ENCODE measurements at places on chromosomes 2 and 18.

GRCh38 chr2:116719836-116720235 lies 1094.7 kb upstream of the DDX18 start:
- peak; percentile 14 for DNase-seq

GRCh38 chr2:39469807-39470206 lies 32.7 kb upstream of the MAP4K3 start:
- no peak for DNase-seq

GRCh38 chr18:25166113-25166512 lies 185.9 kb downstream of the ZNF521 start:
- DNase-seq, result no peak

DNA sequence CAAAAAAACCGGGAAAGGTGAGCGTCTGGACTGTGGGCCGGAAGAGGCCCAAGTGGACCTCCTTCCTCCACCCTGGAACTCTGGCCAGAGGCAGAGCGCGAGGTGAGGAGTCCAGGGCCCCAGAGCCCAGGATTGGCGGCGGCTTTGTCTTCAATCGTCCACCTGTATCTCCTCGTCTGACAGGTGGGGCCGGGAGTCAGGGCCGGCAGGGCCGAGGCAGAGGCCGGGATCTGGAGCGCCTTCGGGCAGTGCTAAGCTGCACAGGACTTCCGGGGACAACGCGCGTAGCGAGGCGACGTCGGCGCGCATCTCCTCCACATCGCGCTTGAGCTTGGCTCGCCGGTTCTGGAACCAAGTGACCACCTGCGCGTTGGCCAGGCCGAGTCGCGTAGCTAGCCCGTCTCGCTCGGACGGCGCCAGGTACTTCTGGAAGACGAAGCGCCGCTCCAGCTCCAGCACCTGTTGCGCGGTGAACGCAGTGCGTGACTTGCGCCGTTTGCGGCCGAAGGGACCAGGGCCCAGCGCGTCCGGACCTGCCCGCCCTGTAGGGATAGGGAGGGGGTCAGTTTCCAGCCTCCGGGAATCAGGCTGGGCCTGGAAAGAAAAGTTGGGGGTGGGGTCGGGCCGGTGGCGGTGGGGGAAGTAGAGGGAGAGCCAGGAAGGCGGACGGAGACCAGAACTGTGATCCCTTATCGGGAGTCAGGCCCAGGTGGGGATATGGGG lies 1.5 kb downstream of the LBX2 start:
- DNase-seq, result no peak

- DNase-seq, result no peak
Measured at GRCh38 chr18:57073501-57074187, 73.2 kb upstream of the BOD1L2 start.

- DNase-seq, result no peak
Measured at GRCh38 chr2:187461294-187462261, 13.5 kb upstream of the CALCRL start.

DNA sequence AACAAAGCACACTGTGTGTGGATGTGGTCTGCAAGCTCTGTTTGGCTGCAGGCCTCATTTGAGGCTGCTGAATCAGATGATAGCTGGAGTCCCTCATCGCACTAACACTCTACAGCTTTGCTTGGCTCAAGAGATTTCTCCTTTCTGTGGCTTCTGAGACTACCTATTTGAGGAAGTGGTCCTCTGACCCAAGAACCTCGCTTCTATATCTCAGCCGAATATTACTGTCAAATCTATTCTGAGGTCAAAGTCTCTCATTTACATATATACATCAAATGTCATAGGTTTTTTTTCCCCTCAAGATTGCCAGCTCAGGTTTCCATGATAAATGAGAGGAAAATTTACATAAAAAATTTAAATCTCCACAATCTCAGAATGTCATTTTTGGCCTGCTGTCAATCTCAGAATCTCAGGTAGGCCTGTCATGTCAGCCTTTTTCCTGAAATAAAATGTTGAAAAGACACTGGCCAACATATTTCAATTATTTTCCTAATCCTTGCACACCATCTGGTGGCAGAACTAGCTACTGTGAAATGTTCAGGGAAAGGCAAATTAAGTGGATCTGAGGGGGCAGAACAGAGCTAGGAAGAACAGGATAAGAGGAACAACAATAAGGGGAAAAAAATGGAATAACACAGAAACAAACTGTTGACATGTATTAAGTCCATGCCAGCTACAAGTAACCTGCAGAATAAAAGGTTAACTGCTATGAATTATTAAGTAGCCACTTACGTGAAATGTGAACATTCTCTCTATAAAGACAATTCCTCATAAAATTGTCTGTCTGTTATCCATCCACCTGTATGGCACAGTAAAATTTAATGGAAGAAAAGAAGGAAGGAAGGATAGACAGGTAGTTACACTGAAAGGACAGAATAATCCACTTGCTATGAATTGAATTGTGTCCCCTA lies 39.3 kb downstream of the AP1S3 start:
- DNase-seq, result peak; percentile 72

DNA sequence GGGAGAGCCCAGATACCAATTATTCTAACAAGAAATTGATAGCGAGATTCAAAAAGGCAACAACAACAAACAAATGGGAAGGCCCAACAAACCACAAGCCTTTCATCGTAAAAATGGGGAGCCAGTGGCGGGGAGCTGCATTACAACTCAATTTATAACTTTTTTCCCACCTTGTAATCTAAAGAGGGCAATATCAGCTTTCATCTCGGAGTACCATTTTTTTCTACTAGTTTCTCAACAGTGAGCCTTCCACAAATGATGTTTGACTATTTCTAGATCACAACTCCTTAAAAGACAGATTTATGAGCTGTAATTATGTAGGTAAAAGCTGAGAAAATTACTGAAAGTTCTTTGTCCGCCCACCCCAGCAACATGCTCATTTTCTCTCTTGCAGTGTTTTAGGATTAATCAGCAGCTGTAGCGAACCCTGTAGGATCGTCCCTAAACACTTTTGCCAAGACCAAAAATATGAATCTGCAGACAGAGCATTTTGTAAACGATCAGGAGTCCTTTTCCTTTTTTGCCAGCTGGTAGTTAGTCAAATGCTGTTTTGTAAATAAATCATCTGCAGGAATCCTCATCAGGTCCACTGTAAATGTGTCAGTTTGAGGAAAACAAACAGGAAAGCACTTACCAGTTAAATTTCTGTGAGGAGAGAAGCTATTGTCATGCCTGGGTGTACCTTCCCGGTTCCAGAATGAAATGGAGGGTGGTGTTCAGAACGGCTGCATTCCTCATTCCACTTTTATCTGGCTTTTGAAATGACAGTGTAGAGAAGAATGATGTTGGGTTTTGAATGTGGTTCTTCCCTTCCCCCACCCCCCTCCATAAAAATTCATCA lies 53.2 kb downstream of the EEF1B2 start:
- DNase-seq, result no peak

DNA sequence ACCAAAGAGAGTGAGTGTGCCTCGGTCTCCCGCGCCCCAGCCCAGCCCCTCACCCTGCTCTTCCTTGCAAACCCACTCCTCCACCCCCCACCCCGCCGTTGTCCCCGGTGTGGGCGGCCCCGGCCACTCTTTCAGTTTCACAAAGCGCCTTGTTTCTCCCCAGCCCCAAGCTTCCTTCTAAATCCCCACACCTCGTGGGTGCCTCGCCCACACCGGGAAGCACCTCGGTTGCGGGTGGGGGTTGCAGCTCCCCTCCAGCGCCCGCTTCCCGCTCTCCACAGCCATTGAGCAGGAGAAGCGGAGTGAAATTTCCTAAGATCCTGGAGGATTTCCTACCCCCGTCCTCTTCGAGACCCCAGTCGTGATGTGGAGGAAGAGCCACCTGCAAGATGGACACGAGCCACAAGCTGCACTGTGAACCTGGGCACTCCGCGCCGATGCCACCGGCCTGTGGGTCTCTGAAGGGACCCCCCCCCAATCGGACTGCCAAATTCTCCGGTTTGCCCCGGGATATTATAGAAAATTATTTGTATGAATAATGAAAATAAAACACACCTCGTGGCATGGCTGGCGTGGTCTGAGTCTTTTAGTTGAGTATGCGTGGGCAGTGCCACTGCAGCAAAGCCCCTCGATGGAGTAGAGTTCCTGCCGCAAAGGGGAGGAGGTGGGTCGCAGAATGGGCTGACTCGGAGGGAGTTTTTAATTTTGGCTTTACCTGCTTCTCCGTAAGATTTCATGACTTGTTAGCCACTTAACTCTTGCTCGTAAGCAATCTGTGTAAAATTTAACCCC lies 848 bp downstream of the TMSB10 start:
- peak; percentile 53 for DNase-seq

- DNase-seq, result no peak
Measured at GRCh38 chr2:48719480-48720177, 35.9 kb downstream of the LHCGR start.

GRCh38 chr2:212135739-212136138 lies 402.9 kb downstream of the ERBB4 start:
- peak; percentile 98 for DNase-seq

DNA sequence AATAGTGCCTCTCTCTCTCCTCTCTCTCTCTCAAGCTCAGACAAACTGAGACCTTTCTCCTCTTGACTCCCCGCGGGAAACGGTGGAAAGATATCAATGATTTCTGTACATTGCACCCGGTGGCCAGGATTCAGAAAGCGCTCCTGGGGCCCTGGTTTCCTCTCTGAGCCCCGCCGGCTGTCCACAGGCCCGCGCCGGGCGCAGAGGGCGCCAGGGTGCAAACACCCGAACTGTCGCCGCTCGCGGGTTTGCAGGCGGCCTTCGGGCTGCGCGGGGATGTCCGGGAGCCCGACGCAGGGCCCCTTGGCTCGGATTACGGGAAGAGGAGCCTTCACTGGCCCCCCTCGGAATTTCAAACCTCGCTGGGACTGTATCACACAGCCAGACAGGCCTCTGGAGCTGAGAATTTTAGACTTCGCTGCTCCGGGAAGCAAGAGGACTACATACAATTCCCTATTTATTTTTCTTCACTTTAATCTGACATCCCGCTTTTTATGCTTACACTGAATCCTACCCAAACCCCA lies 5.2 kb upstream of the EN1 start:
- peak; percentile 34 for DNase-seq

- DNase-seq, result no peak
Measured at GRCh38 chr18:66587430-66587829, 16.5 kb downstream of the CDH19 start.

GRCh38 chr2:179936141-179936540 lies 71.0 kb downstream of the CWC22 start:
- no peak for DNase-seq

DNA sequence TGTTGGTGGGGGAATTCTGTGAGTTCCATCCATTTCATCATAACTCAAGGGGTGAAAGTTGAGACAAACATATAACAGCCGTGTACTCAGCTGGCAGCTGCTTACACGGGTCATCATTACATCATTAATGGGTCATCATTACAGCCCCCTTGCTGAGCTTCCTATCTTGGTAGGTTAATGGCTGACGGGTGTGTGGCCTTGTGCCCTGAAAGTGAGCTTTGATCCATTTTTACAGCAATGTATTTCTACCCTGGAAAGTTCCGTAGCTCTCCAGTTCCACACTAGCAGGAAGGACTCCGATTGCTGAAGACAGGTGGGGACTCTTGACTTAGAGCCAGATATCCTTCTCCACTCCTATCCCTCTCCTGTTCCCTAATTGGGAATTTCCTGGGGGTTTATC lies 105.2 kb upstream of the DLX2 start:
- no peak for DNase-seq

GRCh38 chr2:44940732-44941464 lies 604 bp upstream of the SIX3 start:
- peak; percentile 66 for DNase-seq

DNA sequence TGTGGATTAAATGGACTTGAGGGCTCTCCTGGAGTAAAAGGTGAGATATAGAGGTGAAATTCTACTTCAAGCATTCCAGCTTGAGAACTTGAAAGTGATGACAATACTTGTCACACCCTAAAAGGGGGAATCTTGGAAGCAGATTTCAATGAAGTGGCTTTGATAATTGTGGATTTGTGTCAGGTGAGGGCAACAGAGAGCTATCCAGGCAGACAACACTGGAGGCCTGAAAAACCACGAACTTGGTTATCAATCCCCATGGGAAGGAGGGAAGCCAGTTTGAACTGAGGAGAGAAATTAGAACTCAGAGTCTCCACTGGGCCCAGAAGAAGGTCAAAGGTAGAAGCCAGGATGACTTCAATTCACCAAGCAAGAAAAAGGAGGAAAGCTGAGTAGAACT lies 263.9 kb downstream of the FIGN start:
- peak; percentile 62 for DNase-seq

DNA sequence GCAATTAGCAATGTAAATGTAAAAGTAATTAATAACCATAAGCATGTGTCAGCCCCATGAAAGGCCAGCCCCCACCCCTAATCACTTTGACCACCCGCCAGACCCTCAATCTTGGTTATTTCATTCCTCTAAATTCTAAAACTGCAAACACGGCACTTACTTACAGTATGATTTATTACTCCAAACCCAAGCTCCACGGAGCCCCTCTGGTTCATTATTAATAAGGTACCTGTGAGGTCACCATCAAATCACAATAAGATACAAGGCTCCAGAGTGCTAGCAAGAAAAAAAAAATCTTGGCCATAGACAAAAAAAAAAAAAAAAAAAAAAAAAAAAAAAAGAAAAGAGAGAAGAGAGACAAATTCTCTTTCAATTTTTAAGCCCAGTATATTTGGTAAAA lies 879.5 kb downstream of the TDRD15 start:
- DNase-seq, result no peak

DNA sequence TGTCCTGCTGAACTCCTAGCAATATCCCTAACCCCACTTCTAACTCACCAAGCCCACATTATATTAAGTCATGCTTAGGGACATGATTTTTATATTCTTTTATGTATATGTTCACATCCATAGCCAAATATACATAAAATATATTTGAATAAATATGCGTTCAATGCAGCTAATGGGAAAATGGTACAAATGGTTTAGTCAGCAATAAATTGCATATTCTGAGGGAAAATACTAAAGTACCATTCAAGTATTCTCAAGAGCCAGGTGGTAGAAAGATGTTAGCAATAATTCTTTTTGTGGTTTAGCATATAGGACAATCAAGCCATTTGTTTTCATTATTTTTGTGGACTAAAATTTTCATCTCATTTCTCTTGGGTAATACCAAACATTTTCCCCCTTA lies 306.0 kb downstream of the TDRD15 start:
- no peak for DNase-seq

DNA sequence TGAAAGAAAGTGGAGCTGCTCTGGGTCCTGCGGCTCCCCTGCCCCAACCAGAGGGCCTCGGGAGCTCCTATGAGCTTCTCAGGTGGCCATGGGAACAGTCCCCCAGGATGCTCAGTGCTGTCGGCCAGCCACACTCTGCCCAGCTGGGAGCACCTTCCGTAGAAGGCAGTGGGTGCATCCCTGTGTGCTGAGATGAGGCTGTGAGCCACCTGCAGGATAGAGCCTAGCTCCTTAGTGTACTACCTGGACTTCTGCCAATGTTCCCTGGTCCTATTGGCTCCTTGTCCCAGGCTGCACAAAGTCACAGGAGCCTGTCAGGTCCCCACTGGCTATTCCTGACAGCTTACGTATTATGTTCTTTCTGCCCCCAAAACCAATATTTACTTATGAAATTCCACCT lies 16.1 kb downstream of the PRELID3A start:
- peak; percentile 24 for DNase-seq

GRCh38 chr2:97845818-97846217 lies 132.4 kb downstream of the ZAP70 start:
- no peak for DNase-seq

Measured in NCI-H82 (cell line).